ENCODE measurements at places on chromosomes 4 and X. TPM values are rescaled to one million over a fixed set of nuclear protein-coding genes. Genes with fewer than 3 reads are reported as not detected.
A peak's percentile ranks its signal among the peaks of the same experiment; 100 is the strongest.

DNA sequence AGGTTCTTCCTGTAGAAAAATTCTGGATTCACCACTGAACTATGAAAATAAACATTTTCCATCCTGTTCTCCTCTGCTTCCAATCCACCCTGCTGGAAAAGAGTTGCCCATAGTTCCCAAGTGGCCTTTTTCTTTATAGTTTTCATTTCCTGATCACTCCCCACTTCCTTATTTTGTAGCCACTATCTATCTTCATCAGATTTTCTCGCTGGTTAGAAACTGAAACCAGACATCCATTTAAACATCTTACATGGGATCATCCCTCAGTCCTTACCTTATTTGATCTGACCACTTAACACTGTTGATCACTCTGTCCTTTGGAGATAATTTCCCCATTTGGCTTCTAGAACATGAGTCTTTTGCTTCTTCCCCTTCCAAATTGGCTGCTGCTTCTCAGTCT is 42.2 kb upstream of the SCOC start:
- no peak for DNase-seq

DNA sequence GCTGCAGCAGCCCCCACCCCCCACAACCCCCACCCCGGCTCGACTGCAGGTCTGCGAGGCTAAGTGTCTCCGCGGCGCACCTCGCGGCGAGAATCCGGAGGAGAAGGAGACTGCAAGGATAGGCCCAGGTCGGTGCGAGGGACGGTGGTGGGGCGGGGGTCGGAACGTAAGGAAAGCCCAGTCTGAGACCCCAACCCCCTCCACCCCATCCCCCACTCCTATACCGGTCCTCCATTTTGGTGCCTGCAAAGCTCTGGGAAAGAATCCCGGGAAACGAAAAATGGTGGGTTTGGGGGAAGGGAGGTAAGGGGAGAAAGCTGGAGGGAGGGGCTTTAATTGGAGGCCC is 614 bp downstream of the BEX3 start:
- no peak for DNase-seq

DNA sequence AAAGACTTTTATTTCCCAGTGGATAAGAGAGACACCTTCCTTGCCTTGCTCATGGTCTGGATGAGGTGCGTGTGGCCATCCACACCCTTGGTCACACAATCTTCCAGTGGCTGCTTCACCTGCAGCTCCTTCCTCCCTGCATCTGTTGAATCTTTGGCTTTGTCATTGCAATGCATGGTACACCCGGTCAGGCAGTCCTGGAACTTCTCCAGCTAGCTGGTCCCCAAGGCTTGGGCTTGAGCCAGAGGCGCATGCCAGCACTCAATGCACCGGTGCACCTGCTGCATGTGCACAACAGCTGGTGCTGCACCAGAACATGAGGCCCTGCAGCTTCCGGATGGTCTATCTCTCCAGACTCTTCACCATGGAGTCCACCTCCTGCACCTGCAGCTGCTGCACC is 31.7 kb downstream of the SCML1 start:
- peak; percentile 77 for DNase-seq

DNA sequence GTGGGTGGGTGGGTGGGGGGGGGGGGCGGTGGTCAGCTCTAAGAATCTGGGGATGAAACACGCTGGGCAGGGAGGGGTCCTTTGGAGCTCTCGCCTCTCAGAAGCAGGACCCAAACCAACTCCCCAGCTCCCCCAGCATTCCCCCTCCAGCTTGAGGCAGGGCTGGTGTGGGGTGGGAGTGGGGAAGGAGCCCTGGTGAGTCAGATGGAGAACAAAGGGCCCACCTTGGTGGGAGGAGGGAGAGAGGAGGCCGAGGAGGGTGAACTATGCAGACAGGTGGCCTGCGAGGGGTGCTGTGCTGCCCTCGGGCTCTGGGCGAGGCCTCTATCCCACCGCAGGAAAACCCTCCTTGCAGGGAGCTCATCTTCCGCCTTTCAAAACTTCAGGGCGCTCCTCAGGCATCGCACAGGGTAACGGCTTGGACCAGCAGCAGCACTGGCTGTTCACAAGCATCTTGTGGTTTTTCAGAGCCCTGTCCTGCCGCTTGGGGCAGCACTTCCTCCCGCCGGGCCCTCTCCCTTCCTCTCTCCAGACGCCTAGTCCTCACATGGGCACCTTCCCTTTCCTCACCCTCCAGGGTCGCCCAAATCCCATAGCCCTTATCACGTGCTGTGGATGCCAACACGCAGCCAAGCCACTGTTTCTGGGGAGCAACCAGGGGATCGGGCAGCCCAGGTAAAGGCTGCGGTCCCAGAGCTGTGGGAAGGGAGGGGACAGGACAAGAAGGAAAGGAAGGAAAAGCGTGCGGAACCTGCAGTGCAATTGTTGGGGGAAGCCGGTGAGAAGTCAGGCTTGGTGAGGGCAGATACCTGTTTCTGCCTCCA is 34.0 kb upstream of the GRPEL1 start:
- DNase-seq: no peak

DNA sequence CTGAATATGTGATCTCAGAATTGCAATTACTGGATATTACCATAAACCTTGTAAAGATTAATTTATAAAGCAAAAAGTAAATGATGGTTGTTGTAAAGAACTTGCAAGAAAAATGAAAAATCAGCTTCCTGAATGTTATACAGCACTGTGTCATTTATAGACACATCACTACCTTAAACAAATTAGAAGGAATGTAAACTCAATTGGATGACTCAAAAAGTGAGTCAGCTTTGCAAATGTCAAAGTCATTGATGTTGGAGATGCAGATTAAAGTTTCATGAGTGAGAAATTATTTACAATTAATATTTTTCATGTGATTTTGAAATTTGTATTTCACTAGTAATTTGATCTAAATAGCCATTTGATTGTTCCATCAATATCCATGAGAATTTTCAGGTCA is 193.2 kb downstream of the RAPGEF2 start:
- no peak for DNase-seq

DNA sequence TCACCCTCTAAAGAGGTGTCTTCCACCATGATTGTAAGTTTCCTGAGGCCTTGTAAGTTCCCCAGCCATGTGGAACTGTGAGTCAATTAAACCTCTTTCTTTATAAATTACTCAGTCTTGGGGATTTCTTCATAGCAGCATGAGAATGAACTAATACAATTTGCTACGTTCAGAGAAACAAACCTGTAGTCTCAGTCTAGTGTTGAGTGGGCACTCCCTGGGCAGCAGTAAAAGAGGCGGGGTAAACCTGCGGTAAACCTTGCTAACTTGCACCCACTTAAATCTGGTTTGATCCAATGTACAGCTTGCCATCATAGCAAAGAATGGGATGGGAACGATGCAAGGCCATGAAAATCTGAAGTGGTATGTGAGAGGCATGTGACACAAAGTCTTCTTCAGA is 22.4 kb downstream of the GRXCR1 start:
- no peak for DNase-seq

GRCh38 chrX:1076871-1077651 is 135.4 kb downstream of the CRLF2 start:
- no peak for DNase-seq

- DNase-seq: no peak
Observed at GRCh38 chrX:9882669-9883446, 84.3 kb upstream of the CLDN34 start.

GRCh38 chr4:98166025-98166730 is 22.9 kb upstream of the STPG2 start:
- no peak for DNase-seq

DNA sequence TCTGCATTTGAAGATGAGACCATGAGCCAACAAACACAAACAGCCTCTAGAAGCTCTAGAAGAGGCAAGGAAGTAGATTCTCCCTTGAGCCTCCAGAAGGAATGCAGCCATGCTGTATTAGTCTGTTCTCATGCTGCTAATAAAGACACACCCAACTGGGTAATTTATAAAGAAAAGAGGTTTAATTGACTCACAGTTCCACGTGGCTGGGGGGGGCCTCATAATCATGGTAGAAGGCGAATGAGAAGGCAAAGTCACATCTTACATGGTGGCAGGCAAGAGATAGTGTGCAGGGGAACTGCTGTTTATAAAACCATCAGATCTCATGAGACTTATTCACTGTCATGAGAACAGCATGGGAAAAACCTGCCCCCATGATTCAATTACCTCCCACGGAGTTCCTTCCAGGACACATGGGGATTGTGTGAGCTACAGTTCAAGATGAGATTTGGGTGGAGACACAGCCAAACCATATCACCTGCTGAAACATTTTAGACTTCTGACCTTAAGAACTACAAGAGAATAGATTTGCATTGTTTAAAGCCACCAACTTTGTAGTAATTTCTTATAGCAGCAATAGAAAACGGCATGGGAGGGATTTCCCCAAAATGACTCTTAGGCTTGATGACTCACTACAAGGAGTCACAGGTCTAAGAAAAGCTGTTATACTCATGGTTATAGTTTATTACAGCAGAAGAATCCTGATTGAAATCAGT is 284.4 kb upstream of the SFRP2 start:
- no peak for DNase-seq

- no peak for DNase-seq
Observed at GRCh38 chr4:172344308-172344938, 531.2 kb downstream of the GALNTL6 start.

GRCh38 chrX:118211891-118212816 is 95.5 kb upstream of the KLHL13 start:
- DNase-seq: no peak

DNA sequence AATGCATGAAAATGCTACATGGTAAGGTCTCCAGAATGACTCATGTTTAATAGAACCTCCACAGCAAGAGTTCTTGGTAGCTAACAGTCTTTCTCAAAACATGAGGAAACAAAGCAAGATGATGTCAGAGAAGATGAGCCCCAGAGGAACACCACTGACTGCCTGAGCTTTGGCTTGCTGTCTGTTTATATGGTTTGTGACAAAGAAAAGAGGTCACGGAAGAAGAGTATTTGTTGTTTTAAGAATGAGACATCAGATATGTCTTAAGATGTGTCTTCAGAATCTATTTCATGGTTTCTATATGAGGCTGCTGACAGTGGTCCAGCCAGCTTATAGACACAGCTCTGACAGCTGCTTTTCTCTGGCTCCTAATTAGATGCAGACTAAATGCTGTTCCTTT is 18.8 kb upstream of the AREG start:
- no peak for DNase-seq

DNA sequence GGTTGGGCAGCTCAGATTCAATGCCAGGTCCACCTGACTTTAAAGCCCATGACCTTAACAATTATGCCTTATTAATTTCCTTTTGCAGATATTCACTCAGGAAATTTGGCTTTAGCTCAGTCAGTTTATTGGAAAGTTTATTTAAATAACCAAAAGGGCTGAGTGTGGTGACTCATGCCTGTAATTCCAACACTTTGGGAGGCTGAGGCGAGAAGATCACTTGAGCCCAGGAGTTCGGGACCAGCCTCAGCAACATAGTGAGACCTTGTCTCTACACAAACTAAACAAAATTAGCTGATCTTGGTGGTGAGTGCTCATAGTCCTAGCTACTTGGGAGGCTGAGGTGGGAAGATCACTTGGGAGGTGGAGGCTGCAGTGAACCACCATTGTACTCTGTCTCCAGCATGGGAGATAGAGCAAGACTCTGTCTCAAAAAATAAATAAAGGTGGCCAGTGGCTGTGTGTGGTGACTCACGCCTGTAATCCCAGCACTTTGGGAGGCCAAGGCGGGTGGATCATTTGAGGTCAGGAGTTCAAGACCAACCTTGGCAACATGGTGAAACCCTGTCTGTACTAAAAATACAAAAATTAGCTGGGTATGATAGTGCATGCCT is 43.3 kb downstream of the RHOH start:
- no peak for DNase-seq

GRCh38 chr4:7026107-7026506 is 17.1 kb upstream of the TADA2B start:
- DNase-seq: no peak

DNA sequence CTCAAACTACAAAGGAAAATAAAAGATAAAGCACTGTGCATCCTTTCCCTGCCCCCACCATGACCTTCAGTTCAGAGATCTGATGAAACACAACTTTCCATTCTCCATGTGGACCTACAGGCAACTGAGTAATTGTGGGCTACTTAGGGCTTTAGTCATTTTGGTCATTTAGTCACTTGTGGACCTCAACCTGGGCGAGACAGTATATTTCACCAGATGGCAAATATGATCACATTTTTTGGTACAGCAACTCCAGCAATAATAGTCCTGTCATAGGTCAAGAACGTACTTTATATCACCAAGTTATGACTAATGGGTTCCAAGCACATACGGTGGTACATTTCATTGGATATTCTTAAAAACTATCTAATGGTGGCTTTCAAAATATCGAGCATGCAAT is 141.2 kb downstream of the PDGFC start:
- DNase-seq: no peak

GRCh38 chr4:153649572-153649991 is 34.5 kb upstream of the TLR2 start:
- DNase-seq: no peak

DNA sequence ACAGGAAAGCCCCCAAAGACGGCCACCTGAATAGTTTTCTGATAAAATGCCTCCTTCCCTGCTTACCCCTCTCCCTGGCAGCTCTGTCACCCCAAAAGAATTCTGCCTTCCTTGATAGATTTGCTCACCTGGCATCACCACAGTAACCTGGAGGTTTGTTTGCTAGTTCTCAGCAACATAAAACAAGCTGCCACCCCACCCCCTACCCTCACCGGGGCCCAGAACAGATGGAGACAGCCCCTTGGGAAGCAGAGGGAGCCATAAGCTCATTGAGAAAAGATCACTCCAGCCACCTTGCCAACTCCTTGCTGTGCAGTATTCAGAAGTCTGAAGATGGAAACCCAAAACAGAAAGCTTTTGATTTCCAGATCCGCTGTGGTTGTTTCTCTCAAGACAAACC is 108.6 kb downstream of the DHX15 start:
- no peak for DNase-seq

GRIA3 gene
- 4.4 TPM for total RNA-seq

HMX1 gene
- not detected for total RNA-seq

CITED1 gene
- 2.7 TPM for total RNA-seq

TBC1D9 gene
- 22.1 TPM for total RNA-seq

PLCXD1 gene
- 14.0 TPM for total RNA-seq

ADH1B gene
- 891 TPM for total RNA-seq

ATP8A1 gene
- total RNA-seq: 10.8 TPM

ZNF674 gene
- 5.2 TPM for total RNA-seq
